HCEC 1CT (cell line): ENCODE measurements at places on chromosomes 16 and 17.

- no peak for DNase-seq
Measured at GRCh38 chr17:77501101-77501566, 360.4 kb downstream of the SEC14L1 start.

DNA sequence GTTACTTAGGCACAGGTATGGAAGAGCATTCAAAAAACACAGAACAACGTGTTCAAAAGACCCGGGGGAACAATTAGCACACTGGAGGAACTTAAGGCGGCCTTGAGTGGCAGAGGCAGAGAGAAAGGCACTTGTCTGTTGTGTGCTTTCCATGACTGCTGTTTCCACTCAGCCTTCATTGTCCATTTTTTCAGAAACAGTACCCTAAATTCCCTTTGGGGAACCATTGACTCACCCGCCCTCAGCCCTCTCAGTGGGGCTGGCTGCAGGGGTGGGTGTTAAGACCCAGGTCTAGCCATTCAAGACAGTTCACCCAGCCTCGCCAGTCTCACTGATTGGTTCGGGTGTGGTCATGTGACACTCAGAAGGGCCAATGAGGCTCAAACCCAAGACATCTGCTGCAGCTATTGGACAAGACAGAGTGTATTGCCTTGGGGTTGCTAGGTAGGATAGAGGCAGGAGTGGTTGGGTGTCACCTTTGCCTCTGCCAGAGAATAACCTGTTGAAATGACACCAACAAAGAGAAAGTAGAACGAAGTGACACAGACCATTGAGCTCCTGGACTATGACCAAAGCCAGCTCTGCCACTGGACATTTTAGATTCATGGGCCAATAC lies 19.6 kb upstream of the CEP20 start:
- DNase-seq, result peak; percentile 17

GRCh38 chr17:65181237-65182061 lies 44.3 kb downstream of the RGS9 start:
- DNase-seq, result no peak

DNA sequence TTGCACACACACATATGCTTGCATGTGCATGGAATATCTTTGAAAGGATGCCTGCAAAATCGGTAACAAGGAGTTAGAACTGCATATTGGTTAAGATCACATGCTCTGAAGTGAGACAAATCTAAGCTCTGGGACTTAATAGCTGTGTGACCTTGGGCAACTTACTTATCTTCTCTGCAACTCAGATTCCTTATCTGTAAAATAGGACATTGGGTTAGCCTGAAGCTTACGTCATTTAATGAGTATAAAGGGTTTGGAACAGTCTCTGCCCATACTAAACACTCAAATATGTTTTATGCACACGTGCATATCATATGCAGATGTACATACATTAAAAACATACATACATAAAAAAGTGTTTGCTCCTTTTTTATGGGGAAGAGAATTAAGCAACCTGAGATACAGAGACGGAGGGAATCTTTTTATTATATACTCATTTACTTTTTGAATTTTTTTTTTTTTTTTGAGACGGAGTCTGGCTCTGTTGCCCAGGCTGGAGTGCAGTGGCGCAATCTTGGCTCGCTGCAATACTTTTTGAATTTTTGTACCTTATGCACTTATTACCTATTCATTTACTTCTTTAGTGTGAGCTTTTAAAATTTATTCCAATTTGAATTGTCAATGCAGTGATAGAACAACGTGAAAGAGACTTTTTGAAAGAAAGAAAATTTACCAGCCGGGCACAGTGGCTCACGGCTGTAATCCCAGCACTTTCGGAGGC lies 206.2 kb downstream of the CCDC182 start:
- no peak for DNase-seq

DNA sequence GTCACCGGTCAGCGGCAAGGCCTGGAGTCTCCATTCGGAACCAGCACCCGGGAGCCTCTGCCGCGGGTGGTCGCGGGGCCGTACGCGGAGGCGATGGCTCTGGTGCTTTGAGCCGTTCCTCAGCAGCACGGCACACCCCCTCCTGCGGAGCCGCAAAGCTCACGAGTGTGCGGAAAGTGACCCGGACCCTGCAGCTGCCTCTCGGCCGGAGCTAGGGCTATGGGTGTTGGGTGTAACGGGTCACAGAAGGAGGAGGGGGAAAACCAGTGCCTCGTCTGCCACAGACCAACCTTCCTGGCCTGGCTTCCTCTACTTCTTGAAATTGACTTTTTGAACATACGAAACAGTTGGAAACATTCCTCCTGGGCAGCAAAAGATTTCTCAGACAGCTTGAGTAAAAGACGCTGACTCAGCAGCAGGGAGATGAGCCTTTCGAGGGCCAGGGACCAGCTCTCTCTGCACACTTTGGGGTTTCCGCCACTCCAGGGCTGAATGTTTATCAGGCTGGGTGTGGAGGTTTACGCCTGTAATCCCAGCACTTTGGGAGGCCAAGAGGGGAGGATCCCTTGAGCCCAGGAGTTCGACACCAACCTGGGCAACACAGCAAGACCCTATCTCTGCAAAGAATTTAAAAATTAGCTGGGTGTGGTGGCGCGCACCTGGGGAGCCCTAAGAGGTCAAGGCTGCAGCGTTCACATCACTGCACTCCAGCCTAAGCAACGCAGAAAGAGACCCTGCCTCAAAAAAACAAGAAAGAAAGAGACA lies 26.4 kb upstream of the PITPNA start:
- no peak for DNase-seq
